ENCODE measurements at places on chromosomes 7 and 10. TPM values are rescaled to one million over a fixed set of nuclear protein-coding genes. Genes with fewer than 3 reads are reported as not detected.

- H3K36me3 ChIP-seq, result no peaks in the 10 kb centered on the region
- DNase-seq, result no peak
- H3K27me3 ChIP-seq, result peaks cover under 1% of the 10 kb centered on the region
- no peak within 1 kb of the TSS for H3K4me3 ChIP-seq
- H3K27ac ChIP-seq, result no peak within 1 kb of the TSS
Observed at GRCh38 chr10:116620423-116621400, at the start of gene PNLIPRP2. TSS of gene PNLIPRP2 (plus strand) at chr10:116620953.

DNA sequence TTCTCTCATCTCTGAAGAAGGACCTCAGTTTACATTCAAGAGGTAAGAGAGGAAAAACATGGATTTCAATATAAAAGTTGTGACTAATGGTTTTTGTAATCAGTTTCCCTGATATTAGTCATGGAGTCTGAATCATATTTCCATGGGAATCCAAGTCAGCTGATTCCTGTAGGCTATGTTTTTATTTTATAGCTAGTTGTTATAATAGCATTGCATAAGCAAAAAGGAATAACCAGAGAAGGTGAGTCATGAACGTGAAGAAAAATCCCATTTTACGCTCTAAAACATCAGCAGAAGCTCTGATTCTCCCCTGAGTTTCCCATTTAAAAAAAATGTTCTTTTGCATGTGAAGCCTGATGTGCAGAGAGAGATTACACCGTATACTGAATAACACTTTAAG is 299.3 kb downstream of the SFMBT2 start:
- H3K27ac ChIP-seq, result no peak overlapping the region
- no peaks in the 10 kb centered on the region for H3K27me3 ChIP-seq
- no peak overlapping the region for H3K4me3 ChIP-seq

GRCh38 chr7:136194878-136195277 is 217.7 kb upstream of the MTPN start:
- H3K36me3 ChIP-seq, result no peaks in the 10 kb centered on the region
- no peaks in the 10 kb centered on the region for H3K27me3 ChIP-seq
- no peak for DNase-seq
- H3K27ac ChIP-seq, result no peak overlapping the region
- H3K4me3 ChIP-seq, result no peak overlapping the region

- H3K4me1 ChIP-seq, result peaks cover 5% of the 10 kb centered on the region
- no peak overlapping the region for H3K4me3 ChIP-seq
- no peaks in the 10 kb centered on the region for H3K27me3 ChIP-seq
- no peaks in the 10 kb centered on the region for H3K36me3 ChIP-seq
- no peak overlapping the region for H3K27ac ChIP-seq
Observed at GRCh38 chr7:37342688-37343471, 105.8 kb downstream of the ELMO1 start.

GRCh38 chr7:70615066-70615606 is 516.8 kb upstream of the GALNT17 start:
- no peak overlapping the region for H3K27ac ChIP-seq
- H3K4me1 ChIP-seq, result peaks cover 43% of the 10 kb centered on the region
- H3K36me3 ChIP-seq, result no peaks in the 10 kb centered on the region
- DNase-seq, result no peak
- no peaks in the 10 kb centered on the region for H3K27me3 ChIP-seq

- peak overlapping the region; percentile 65 for H3K27ac ChIP-seq
- peaks cover 5% of the 10 kb centered on the region for H3K36me3 ChIP-seq
- DNase-seq, result no peak
Observed at GRCh38 chr7:137331378-137331777, 12.2 kb downstream of the PTN start.

DNA sequence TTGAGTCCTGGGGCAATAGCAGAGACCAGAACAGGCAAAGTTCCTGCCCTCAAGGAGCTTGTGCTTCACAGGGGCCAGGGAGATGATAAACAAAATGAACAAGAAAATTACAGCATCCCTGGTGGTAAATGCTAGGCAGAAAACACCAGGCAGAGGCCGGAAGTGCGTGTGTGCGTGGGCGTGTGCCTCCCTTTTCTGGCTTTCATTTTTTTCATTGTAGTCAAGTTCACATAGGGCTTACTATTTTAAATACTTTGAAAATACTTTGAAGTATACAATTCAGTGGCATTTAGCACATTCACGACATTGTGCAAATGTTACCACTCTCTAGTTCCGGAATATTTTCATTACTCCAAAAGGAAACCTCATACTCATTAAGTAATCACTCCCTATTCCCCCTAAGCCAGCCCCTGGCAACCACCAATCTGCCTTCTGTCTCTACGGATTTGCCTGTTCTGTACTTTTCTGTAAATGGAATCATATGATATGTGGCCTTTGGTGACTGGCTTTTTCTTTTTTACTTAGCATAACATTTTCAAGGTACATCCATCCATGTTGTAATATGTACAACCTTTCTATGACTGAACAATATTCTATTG is 88.1 kb upstream of the PDCD4 start:
- H3K4me3 ChIP-seq, result no peak overlapping the region
- no peaks in the 10 kb centered on the region for H3K36me3 ChIP-seq
- peaks cover 14% of the 10 kb centered on the region for H3K4me1 ChIP-seq
- no peak for DNase-seq

DNA sequence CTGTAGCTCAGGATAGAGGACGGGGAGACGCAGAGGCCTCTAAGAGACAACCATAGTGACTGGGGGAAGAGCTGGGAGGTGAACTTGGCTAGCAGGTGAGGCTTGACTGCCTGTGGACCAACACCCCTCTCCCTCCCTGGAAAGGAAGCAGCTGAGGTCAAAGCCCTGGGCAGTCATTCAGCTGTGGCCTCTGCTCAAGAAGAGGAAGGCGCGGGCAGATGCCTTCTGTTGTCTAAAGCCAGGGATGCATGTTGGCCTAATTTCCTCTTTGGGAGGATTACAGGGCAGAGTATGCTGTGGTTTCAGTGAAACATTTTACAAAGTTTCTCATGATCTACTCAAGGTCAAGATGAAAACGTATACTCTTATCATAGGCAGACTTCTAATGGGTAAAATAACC is 327.1 kb downstream of the PRPF18 start:
- no peak overlapping the region for H3K4me3 ChIP-seq
- DNase-seq, result no peak
- H3K4me1 ChIP-seq, result peaks cover 11% of the 10 kb centered on the region
- H3K27ac ChIP-seq, result no peak overlapping the region
- H3K27me3 ChIP-seq, result no peaks in the 10 kb centered on the region
- no peaks in the 10 kb centered on the region for H3K36me3 ChIP-seq

FAM131B gene
- 26.7 TPM for total RNA-seq

UCN3 gene
- total RNA-seq, result 0.17 TPM

HOXA9 gene
- total RNA-seq, result 20.4 TPM

All from spinal cord (tissue), 10 donors.